ENCODE measurements at places on chromosomes 6 and 20.

GRCh38 chr6:167157414-167157813 lies 366 bp downstream of the GPR31 start:
- DNase-seq = no peak

DNA sequence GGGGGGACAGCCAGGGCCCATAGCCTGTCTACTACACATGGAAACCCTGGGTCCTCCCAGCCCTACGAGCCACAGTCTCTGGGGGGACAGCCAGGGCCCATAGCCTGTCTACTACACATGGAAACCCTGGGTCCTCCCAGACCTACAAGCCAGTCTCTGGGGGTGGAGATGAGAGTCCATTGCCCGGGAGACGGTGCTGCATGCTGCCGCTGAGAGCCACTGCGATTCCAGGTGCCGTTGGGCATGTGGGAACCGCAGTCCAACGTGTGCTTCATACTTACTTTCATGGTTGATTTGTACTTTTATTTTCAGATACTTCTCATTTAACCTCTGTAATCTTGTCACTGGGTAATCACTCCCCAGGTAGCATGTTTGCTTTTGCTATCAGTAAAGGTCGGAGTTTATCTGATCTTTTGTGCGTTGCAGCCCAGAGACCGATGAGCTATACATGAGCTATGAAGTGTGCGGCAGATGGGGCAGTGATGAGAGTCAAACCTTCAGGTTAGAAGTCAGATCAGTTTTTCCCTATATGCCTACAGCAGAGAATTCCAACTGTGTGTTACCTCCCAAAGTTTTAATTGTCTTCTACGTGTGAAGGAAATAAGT lies 58.2 kb downstream of the SMOC2 start:
- DNase-seq = no peak

- no peak for DNase-seq
These were observed 143.9 kb downstream of the DTNBP1 start for GRCh38 chr6:15518878-15519277.

GRCh38 chr6:41177287-41177686 lies 14.4 kb upstream of the TREM2 start:
- DNase-seq = no peak

- no peak for DNase-seq
These were observed 167.5 kb downstream of the ZFAND3 start for GRCh38 chr6:37987018-37987417.

Data from activated naive CD4-positive, alpha-beta T cell (primary cell).